CD8-positive, alpha-beta memory T cell (primary cell): ENCODE measurements at places on chromosomes 6 and 20. TPM values are rescaled to one million over a fixed set of nuclear protein-coding genes. Genes with fewer than 3 reads are reported as not detected.

The SESN1 gene
- 20.2 TPM for total RNA-seq

The FAM83C gene
- not detected for total RNA-seq

The CASS4 gene
- total RNA-seq: 3.7 TPM

The WFDC10B gene
- not detected for total RNA-seq

The LTA gene
- total RNA-seq: 854 TPM

The RSPH3 gene
- total RNA-seq: 4.4 TPM

The CCR6 gene
- 3.5 TPM for total RNA-seq

The SLC26A8 gene
- total RNA-seq: not detected

The NRSN1 gene
- not detected for total RNA-seq

The LYRM4 gene
- 55.1 TPM for total RNA-seq

The FBXO5 gene
- total RNA-seq: 29.7 TPM

The WFDC2 gene
- not detected for total RNA-seq

The NFATC2 gene
- total RNA-seq: 63.0 TPM

The OR10C1 gene
- not detected for total RNA-seq

The SLC22A3 gene
- total RNA-seq: not detected

The DUSP15 gene
- not detected for total RNA-seq

The ME1 gene
- 0.50 TPM for total RNA-seq
